ENCODE measurements at places on chromosomes 11 and 22.

DNA sequence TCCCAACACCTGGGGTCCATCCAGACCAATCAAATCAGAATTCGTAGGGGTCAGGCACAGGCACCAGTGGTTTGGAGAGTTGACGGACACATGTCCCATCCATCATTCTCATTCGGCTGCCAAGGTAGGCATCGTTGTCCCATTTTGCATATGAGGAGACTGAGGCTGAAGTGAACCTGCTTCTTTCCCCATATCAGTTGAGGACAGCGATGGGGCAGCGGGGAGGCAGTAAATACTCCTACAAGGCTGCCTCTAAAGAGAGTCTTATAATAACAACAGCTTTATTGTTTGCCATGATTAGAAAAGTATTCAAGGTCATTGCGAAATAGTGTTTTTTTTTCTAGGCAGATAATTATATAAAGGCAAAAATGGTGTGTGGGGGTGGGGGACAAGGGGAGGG, 1.6 kb upstream of the BEST1 start:
- no peak for DNase-seq

DNA sequence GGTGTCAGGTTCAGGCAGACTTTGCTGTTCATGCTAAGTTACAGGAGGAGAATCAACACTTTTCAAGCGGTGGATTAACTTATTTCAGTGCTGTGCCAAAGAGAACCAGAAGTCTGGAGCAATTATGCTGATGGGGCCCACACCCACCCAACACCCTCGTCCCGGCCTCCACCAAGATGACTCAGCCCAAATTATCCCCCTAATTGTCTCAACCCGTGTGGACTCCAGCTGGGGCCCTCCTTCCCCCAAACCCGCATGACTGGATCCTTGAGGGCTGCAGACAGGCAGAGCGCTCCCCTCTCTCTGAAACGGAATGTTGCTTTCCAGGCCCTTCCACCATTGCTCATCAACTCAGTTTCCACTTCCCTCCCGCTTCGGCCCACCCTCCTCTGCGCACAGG, 34.6 kb upstream of the MN1 start:
- DNase-seq: no peak

GRCh38 chr22:17633217-17633997, 4.9 kb upstream of the ATP6V1E1 start:
- no peak for DNase-seq

DNA sequence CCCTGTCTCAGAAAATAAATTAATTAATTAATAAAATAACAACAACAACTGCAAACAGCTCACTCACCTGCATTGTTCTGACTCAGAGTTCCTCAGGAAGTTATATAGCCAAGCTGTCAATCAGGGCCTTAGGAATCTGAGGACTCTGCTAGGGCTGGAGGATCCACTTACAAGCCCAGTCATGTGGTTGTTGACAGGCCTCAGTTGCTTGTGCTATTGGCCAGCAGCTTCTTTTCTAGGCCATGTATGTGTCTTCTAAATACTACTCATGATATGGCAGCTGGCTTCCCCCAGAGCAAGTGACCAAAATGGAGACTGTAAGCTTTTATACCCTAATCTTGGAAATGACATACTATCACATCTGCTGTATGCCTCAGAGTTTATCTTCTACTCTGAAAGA, 20.8 kb upstream of the ATP5MG start:
- DNase-seq: no peak

DNA sequence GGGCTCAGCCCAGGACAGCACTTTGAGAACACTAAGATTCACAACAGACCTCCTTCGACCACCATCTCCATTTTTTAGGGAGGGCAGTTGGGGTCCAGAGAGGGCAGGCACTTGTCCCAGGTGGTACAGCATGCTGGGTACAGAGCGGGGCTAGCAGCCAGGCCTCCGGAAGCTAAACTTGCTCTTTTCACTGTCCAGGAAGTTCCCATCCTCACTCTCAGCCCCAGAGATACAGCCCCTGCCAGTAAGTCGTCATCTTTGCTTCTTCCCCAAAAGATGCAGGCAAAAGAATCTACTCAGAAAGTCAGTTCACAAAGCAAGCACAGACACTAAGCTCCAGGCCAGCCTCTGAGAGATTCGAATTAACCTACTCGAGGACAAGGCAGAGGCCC, 6.7 kb upstream of the RAB3IL1 start:
- peak; percentile 36 for DNase-seq

GRCh38 chr11:110859240-110859840, 147.1 kb upstream of the ARHGAP20 start:
- no peak for DNase-seq

GRCh38 chr11:123702139-123702538, 39.3 kb downstream of the ZNF202 start:
- no peak for DNase-seq

- no peak for DNase-seq
Measured at GRCh38 chr11:3878258-3878584, 22.8 kb downstream of the STIM1 start.

GRCh38 chr11:60780774-60781173, 4.4 kb upstream of the MS4A10 start:
- DNase-seq: no peak

GRCh38 chr11:46410021-46410420, 18.4 kb upstream of the CHRM4 start:
- DNase-seq: no peak

- no peak for DNase-seq
Measured at GRCh38 chr11:3907590-3907989, 52.1 kb downstream of the STIM1 start.

DNA sequence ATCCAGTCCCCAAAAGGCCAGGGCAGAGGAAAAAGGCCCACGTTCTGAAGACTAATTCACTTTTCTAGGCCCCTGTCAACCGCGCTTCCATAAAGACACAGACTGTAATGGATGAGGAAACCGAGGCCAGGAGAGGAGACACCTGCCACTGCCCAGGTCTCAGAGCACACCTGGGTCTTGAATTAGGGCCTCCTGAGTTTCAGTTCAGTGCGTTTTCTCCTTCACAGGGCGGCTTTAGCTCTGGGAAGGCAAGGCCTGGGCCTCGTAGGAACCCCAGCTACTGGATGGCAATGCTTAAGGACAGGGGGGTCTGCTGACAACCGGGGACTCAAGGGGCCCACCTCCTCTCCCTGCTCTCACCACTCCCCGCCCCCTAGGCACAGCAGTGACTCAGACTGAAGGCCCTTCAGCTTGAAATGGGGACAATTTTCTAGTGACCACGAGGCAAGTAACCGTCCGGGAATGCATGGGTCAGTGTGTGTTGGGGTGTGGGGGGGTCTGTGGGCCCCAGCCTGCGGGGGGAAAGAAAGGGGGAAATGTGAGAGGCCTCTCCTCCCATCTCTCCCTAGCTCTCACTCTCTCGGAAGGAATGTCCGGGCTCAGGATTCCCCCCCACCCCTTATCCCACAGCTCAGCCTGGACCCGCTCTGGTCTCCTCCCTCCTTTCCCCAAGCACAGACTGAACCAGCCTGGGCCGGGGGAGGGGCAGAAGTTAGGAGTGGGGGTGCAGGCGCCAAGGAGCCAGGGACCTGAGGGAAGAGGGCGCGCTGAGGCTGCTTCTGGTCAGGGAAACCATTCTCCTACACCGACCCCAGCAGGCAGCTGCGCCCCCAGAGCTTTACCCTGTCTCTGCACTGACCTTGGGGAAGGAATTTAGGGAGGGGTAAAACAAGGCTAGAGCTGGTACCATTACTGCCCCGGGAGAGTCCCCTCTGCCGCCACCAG, 17.2 kb downstream of the CREB3L1 start:
- peak; percentile 78 for DNase-seq

GRCh38 chr22:41198027-41198580, 7.0 kb upstream of the L3MBTL2 start:
- peak; percentile 38 for DNase-seq

DNA sequence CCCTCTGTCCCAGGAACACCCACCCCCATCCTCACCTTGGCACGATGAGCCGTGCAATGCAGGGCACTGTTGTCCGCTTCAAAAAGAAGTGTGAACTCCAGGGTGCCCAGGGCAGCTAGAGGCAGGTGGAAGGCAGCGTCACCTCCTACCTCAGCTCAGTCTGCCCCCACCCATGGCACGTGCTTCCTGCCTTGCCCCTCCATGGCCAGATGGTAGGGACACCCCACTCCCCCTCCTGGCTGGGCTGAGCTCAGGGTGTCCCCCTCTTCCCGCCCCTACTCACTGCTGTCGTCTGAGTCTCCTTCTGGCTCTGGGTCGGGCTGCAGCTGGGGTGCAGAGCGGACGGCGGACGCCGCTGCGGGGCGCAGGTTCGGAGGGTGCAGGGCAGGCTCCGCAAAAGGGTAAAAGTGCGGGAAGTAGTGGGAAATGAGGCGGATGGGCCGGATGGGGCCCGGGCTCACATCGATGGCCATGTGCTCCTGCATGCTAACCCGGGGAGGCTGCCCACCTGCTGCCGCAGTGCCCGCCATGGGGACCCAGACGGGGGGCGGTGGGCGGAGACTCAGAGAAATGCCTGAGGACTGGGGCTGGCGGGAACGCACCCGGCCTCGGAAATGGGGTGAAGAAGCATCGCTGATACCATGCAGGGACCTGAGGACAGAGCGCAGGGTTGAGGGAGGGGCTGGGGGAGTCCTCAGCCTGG, 9.1 kb downstream of the NDUFV1 start:
- DNase-seq: no peak

DNA sequence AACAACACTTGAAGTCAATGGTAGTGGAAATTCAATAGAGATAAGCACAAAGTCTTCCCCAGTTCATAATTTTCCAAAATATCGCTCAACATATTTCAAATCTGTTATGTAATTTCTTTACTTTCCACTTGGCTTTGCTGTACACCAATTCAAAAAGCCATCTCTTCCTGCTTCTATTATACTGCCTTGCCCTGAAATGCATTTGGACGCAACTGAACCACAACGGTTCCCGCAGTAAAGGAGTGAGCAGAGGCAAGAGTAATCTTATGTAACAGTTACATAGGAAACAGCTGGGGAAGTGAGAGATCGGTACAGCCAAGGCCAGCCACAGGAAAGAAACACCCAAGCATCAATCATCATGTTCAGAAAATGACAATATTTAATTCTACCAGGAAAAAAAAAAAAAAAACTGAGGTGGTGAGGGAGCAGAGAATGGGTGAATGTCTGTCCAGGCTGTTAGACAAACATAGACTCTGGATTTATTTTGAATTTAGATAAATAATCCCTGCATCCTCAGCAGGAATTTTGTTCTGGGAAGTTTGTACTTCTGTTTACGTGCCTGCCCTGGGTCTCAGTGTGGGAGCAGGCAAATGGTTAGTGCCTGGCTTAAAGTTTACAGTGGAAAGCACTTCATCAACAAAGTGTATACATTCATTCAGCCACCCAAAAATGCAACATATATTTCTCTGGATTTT, 392.2 kb downstream of the ETS1 start:
- no peak for DNase-seq

GRCh38 chr11:33333816-33334215, 76.6 kb downstream of the HIPK3 start:
- DNase-seq: no peak

- no peak for DNase-seq
Measured at GRCh38 chr11:116782728-116783127, 5.1 kb downstream of the ZPR1 start.

DNA sequence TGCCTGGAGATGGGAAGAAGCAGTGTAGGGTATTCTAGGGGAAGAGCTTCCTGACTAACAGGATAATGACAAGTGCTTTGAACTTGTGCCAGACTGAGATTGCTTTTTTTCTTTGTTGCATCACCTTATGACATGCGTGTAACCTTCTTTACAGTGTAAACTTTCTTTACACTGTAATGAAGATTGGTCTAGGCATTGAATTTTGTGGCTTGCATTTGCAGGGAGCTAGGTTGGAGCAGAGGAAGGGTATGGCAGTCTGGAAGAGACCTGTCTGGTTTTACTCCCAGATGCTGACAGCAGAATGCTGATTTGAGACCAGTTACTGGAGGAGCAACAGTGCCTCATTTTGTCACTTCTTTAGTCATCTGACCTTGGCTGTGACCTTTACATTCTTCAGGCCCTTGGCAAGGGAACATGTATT, 5.6 kb downstream of the DDB2 start:
- no peak for DNase-seq

GRCh38 chr11:30350384-30350783, 27.5 kb downstream of the ARL14EP start:
- no peak for DNase-seq

DNA sequence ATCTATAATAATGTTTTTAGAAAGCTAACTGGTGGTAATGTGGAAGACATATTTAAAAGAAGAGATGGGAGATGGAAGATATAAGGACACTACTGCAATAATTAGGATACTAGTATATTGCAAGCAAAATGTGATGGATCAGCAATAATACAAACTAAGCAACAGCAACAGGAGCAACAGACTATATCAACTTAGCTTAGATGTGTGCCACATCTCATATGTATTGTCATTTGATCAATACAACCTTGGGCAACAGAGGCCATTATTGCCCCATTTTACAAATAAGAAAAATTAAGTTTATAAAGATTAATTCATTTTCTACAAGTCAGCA, 4.2 kb downstream of the FCHSD2 start:
- no peak for DNase-seq

DNA sequence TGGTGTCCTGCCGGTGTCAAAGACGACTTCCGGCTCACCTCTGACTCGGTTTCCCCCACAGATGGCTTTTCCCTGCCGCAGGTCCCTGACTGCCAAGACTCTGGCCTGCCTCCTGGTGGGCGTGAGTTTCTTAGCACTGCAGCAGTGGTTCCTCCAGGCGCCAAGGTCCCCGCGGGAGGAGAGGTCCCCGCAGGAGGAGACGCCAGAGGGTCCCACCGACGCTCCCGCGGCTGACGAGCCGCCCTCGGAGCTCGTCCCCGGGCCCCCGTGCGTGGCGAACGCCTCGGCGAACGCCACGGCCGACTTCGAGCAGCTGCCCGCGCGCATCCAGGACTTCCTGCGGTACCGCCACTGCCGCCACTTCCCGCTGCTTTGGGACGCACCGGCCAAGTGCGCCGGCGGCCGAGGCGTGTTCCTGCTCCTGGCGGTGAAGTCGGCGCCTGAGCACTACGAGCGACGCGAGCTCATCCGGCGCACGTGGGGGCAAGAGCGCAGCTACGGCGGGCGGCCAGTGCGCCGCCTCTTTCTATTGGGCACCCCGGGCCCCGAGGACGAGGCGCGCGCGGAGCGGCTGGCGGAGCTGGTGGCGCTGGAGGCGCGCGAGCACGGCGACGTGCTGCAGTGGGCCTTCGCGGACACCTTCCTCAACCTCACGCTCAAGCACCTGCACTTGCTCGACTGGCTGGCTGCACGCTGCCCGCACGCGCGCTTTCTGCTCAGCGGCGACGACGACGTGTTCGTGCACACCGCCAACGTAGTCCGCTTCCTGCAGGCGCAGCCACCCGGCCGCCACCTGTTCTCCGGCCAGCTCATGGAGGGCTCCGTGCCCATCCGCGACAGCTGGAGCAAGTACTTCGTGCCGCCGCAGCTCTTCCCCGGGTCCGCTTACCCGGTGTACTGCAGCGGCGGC, 5.5 kb downstream of the B3GNT6 start:
- no peak for DNase-seq

Data from ovary (tissue), 10 donors.